Mesenchymal stem cell (in vitro differentiated cells and primary cell): ENCODE measurements at places on chromosomes 3 and 15.
A peak's percentile ranks its signal among the peaks of the same experiment; 100 is the strongest.

DNA sequence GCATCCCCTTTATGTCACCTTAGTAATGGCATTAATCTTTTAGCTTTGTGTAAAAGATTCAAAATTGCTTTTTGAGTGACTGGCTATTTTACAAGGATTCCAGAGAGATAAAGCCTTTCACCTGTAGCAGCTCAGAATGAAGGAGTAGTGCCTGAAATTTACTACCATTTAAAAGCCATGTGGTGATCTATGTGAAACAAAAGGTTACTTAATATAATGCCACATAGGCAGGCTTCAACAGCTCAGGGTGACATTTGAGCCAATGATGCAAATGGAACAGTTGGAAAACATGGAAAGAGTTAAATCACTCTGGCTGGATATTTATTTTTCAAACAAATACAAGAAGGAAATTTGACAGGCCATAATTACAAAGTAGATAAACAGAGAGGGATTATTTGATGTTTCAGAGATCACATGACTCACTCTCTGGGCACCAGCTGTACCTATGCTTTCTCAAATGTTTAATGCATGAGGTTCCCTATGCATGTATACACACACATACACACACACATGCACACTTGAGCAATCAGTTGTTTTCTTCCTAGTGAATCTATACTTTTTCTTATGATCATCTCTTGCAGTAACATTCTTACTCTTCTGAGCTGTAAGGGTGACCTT lies 171.5 kb downstream of the ZMAT3 start:
- DNase-seq = no peak
- H3K4me3 ChIP-seq = no peak overlapping the region
- no peak overlapping the region for H3K27ac ChIP-seq
- H3K4me1 ChIP-seq = no peaks in the 10 kb centered on the region
- no peaks in the 10 kb centered on the region for H3K36me3 ChIP-seq

- DNase-seq = no peak
- H3K4me1 ChIP-seq = peaks cover 11% of the 10 kb centered on the region
- H3K27ac ChIP-seq = peak overlapping the region; percentile 8
- peaks cover 89% of the 10 kb centered on the region for H3K36me3 ChIP-seq
These were observed 22.7 kb downstream of the APH1B start for GRCh38 chr15:63299943-63300575.

- H3K27ac ChIP-seq = no peak overlapping the region
- H3K4me3 ChIP-seq = no peak overlapping the region
- H3K36me3 ChIP-seq = peaks cover 69% of the 10 kb centered on the region
- DNase-seq = no peak
- peaks cover 28% of the 10 kb centered on the region for H3K4me1 ChIP-seq
These were observed 49.5 kb downstream of the CCDC12 start for GRCh38 chr3:46926871-46927717.

DNA sequence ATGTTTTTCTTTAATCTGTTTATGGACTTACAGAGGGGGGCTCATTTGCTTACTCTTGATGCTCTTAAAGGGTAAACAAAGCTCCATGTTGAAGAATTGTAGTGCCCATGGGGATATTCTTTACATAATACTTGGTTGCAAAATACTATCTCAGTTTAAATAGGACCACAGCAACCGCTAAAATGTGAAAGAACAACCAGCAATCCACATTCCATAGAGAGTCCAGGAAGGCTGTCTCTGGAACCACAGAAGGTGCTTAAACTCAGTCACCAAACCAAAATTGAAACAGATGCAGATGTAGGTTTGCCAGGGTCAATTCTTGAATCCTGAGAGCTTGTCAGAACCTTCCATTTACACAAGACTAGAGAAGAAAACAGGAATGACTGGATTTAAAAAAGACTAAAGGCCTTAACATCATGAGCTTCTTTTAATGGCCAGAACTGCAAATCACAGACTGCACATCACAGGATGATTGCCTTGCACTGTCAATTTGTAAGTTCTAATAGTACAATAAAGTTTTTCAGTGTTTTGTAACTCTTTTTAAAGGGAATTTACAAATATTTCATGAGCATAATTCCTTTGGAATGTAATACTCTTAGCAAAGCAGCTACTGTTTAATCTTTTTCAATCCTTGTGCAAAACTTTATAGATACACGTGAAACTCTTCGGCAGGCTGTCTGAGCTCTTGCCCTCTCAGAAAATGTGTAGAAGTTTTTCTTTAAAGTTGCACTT lies 661.6 kb downstream of the SI start:
- no peaks in the 10 kb centered on the region for H3K36me3 ChIP-seq
- no peaks in the 10 kb centered on the region for H3K27me3 ChIP-seq
- H3K27ac ChIP-seq = no peak overlapping the region
- peaks cover 1% of the 10 kb centered on the region for H3K4me1 ChIP-seq
- H3K4me3 ChIP-seq = no peak overlapping the region

GRCh38 chr3:136835813-136836510 lies 17.0 kb downstream of the SLC35G2 start:
- H3K27me3 ChIP-seq = no peaks in the 10 kb centered on the region
- H3K36me3 ChIP-seq = no peaks in the 10 kb centered on the region
- DNase-seq = no peak

DNA sequence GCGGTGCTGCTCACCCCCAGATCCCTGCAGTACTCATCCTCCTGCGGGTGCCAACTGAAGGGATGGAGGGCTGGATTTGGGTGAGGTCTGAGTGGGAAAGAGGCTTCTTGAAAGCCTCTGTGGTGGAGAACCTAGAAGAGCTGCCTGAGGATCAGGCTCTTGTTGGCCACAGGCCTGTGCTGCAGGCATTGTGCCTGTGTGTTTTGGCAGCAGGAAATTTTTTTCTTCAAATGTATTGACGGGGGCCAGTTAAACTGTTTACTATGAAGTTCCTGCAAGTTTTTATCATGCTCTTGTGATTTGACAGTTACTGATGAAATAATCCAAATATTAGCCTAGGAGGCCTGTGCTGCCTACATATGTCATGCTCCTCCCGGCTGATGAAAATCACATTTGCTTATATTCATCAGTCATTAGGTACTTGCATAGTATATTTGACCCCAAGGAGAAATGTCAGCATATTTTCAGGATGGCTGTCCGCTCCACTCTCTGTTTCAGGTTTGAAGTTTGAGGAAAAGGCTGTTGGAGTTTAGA lies 103.1 kb downstream of the THSD4 start:
- peak; percentile 36 for DNase-seq
- no peaks in the 10 kb centered on the region for H3K27me3 ChIP-seq
- peaks cover 20% of the 10 kb centered on the region for H3K36me3 ChIP-seq
- H3K27ac ChIP-seq = no peak overlapping the region
- no peak overlapping the region for H3K4me3 ChIP-seq

- DNase-seq = no peak
- H3K4me1 ChIP-seq = peaks cover 3% of the 10 kb centered on the region
- H3K27ac ChIP-seq = no peak overlapping the region
- no peaks in the 10 kb centered on the region for H3K27me3 ChIP-seq
- H3K36me3 ChIP-seq = no peaks in the 10 kb centered on the region
These were observed 99.6 kb downstream of the SHQ1 start for GRCh38 chr3:72748659-72749058.

DNA sequence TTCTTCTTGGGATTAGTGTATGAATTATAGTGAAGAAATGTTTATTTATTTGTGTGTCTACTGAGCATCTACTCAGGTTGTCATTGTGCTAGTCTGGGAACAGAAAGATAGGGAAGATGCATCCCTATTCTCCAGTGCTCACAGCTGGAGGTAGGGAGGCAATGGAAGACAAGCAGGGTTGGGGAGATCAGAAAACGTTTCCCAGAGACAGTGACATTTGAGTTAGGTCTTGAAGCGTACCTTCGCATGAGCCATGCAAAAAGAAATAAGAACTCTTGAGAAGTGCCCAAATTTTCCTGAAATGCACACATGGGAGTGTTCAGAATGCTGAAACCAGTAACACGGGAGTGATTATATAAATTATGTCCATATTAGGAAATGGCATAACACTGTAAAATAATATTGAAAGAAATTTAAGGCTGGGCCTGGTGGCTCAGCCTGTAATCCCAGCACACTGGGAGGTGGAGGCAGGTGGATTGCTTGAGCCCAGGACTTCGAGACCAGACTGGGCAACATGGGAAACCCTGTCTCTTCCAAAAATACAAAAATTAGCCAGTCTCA lies 5.3 kb upstream of the CEMIP start:
- no peak overlapping the region for H3K27ac ChIP-seq
- DNase-seq = no peak
- peaks cover 2% of the 10 kb centered on the region for H3K4me1 ChIP-seq
- H3K4me3 ChIP-seq = no peak overlapping the region
- peaks cover 5% of the 10 kb centered on the region for H3K27me3 ChIP-seq
- no peaks in the 10 kb centered on the region for H3K36me3 ChIP-seq

DNA sequence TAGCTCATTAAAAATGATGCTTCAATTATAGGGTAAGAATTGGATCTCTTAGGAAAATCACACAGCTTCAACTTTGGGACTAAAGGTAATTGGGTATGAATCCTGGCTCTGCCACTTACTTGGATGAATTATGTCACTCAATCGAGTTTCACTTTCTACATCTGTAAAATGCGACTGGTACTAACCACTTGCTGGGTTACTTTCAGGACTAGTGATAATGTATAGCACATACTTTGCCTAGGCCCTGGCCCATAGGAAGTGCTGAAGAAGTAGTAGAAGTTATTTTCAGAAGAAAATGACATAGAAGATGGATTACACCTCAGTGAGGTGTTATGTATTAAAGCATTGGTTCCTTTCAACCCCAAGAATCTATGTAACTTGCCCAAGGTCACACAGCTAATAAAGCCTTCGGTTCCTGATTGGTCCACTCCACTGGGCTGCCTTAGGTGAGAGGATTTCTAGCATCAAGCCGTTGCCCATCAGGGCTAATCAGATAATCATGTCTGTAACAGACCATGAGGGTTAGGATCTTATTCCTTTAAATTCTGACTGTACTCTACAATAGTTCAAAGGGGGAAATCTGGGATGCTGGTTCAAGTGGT lies 29.4 kb upstream of the AP4E1 start:
- DNase-seq = no peak
- no peaks in the 10 kb centered on the region for H3K27me3 ChIP-seq
- no peak overlapping the region for H3K4me3 ChIP-seq
- no peaks in the 10 kb centered on the region for H3K36me3 ChIP-seq
- H3K4me1 ChIP-seq = peaks cover 8% of the 10 kb centered on the region

- H3K4me1 ChIP-seq = no peaks in the 10 kb centered on the region
- H3K27ac ChIP-seq = no peak overlapping the region
- no peak for DNase-seq
- no peak overlapping the region for H3K4me3 ChIP-seq
- no peaks in the 10 kb centered on the region for H3K36me3 ChIP-seq
These were observed 17.4 kb upstream of the KLHL6 start for GRCh38 chr3:183572935-183573334.

DNA sequence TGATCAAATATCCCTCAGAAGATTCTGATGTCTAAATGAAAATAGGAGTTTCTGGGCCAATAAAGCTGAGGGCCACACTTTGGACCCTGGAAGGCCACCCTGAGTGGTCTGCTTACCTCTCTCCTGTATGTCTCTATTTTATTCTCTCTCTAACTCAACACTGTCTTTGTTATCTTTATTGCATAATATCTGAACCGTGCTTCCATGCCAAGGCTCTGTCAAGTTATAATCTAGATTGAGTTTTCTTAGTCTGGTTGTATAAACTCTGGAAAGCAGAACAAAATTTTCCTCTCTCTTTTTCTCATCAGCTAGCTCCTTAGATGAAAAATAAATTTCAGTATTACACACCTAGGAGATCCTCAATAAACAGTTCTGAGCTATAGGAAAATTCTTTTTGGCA lies 36.2 kb upstream of the ACTL6A start:
- H3K4me3 ChIP-seq = no peak overlapping the region
- no peaks in the 10 kb centered on the region for H3K4me1 ChIP-seq
- no peak for DNase-seq

GRCh38 chr15:40944510-40945296 lies 8.6 kb upstream of the CHAC1 start:
- no peaks in the 10 kb centered on the region for H3K36me3 ChIP-seq
- H3K27ac ChIP-seq = no peak overlapping the region
- DNase-seq = no peak
- H3K4me1 ChIP-seq = peaks cover 23% of the 10 kb centered on the region
- no peak overlapping the region for H3K4me3 ChIP-seq
